ENCODE measurements at places on chromosomes 11 and 22.
A peak's percentile ranks its signal among the peaks of the same experiment; 100 is the strongest.

DNA sequence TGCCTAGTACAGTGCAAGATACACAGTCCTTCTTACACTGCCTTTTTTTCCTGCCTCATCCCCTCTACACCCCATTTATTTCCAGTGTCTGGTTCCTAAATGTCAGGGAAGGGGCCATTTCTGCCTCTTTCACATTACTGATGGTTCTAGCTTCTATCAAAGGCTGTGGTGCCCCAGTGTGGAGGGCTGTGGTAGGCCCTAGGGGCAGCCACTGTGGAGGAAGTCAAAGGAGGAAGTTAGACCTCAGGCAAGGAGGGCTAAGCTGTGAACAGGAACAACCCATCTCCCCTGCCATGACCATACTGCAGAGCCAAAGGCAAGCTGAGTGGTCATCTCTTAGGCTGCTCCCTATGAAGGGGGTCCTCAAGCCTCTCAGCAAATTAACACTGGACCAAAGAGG lies 81.9 kb upstream of the CRTAM start:
- no peak for DNase-seq

- DNase-seq, result no peak
Measured at GRCh38 chr22:25564979-25565677, 653 bp downstream of the GRK3 start.

DNA sequence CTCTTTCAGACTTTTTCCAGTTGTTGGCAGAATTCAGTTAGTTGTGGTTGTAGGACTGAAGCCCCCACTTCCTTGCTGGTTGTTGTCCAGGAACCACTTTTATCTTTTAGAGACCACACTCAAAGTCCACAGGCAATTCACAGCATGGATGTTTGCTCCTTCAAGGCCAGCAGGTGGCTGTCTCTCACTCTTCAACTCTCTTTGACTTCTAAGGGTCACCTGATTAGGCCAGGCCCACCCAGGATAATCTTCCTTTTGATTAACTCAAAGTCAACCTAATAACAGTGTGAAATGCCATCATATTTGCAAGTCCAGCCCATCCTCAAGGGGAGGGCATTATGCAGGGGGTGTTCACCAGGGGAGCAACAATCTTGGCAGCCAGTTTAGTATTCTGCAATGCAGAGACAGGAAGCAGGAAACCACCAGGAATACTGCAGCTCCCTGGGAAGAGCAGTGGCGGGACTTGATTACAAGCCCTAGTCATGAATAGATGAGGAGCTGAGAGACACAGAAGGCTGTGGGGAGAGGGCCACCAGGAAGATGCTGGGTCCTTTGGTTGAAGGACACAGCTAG lies 52.4 kb downstream of the LRRC74B start:
- no peak for DNase-seq

- DNase-seq, result no peak
Measured at GRCh38 chr11:118448294-118448693, 12.0 kb downstream of the KMT2A start.

- DNase-seq, result no peak
Measured at GRCh38 chr11:117684731-117685130, 112.3 kb downstream of the DSCAML1 start.

GRCh38 chr11:8671193-8671612 lies 11.3 kb downstream of the TRIM66 start:
- peak; percentile 95 for DNase-seq

DNA sequence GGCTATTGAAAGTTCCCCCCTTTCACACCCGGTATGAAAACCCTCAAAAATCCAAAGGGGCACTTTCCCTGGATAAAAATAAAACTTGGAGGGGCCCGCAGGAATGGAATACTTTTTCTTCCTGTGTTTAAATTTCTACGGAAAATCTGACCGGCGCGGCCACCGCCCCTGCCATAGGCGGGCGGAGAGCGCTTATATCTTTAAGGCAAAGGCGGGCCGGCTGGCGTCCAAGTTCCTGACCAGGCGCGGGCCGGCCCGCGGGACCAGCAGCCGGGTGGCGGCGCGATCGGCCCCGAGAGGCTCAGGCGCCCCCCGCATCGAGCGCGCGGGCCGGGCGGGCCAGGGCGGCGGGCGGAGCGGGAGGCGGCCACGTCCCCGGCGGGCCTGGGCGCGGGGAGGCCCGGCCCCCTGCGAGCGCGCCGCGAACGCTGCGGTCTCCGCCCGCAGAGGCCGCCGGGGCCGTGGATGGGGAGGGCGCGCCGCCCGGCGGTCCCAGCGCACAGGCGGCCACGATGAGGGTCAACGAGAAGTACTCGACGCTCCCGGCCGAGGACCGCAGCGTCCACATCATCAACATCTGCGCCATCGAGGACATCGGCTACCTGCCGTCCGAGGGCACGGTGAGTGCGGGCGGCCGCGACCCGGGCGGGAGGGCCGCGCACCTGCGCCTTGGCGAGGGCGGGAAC lies at the start of gene ANO1:
ANO1 (plus strand) TSS at position 223 of the 686 bp plus-strand sequence; CDS start at position 513, 290 bp downstream.
- DNase-seq, result no peak

DNA sequence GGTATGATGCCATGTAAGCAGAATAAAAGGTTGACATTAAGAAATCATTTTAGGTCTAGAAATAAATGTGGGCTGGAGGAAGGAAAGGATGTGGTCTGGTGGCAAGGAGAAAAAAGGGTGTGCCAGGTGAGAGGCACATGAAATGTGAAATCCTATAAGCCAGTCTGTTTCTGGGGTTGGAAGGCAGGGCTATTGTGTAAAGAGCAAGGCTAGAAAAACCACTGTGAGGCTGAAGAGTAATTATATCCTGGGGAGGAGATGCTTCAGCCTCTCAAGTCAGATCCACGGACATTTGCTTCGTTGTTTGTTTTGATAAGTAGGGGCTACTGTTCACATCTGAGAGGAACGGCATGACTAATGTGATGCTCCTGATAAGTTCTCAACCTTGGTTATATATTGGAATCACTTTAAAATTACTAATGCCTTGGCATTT lies 77.5 kb upstream of the CTSC start:
- no peak for DNase-seq

DNA sequence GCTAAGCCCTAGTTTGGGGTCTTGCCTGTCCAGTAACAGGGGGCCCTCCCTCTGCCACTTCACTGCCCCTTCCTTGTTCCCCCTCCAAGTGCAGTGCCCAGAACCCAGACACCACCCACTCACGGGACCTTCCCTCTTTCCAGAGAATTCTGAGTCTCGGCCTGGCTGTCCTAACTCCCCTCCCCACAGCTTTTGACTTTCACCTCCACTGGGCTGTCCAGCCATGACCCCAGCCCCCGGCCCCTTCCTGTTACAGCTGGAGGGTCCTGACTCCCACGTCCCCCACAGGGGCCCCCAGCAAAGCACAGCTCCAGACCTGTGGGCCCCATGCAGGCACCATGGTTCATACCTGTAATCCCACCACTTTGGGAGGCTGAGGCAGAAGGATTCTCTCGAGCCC lies 71.5 kb downstream of the BRD1 start:
- DNase-seq, result no peak

- no peak for DNase-seq
Measured at GRCh38 chr11:43879789-43880639, 617 bp upstream of the ALKBH3 start.

- no peak for DNase-seq
Measured at GRCh38 chr11:85774256-85775101, 36.5 kb downstream of the SYTL2 start.

DNA sequence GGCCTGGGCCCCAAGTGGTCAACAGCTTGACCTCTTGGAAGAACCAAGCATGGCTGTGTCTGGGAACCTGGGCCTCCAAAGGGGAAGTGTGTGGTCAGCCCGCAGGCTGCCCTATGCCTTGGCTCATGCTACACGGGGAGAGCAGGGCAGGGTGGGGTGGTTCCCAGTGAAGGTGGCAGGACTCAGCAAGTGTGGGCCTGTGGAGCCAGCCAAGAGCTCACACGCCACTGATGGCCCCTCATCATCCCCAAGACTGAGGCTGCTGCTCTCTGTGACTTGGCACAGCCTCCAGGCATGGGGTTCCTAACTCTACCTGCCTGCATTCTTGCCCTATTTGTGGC lies 15.9 kb upstream of the DGCR8 start:
- DNase-seq, result no peak

- no peak for DNase-seq
Measured at GRCh38 chr11:131481971-131482370, 111.6 kb downstream of the NTM start.

- DNase-seq, result no peak
Measured at GRCh38 chr11:72634472-72635095, 39.6 kb downstream of the PDE2A start.
